GM18507 (cell line): ENCODE measurements at places on chromosomes 6 and 20.

DNA sequence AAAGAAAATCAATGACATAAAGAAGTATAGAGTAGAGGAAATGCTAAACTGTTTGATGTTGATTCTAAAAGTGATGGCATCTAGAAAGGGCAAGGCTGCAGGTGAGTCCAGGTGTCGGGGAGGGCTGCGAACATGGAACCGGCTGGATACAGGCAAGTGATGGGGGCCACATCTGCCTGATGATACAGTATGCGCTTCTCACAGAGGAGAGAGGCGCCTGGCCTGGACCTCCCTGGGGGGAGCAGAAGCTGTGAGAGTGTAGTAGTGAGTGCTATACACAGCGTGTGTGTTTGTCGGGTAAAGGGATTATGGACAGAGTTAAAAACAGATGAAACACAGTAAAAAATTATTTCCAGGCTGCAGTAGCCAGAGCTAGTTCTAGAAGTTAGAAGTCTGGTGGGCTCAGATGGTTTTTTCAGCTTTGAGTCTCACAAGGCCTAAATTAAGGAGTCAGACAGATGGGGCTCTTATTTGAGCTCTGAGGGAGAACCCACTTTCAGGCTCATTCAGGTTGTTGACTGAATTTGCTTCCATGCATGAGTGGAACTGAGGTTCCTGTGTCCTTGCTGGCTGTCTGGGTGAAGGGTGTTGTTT, 195.8 kb upstream of the ARG1 start:
- DNase-seq: no peak

GRCh38 chr6:72946774-72947173, 278.5 kb downstream of the KHDC1L start:
- no peak for DNase-seq

- no peak for DNase-seq
Observed at GRCh38 chr6:16344756-16345155, 106.4 kb downstream of the GMPR start.

DNA sequence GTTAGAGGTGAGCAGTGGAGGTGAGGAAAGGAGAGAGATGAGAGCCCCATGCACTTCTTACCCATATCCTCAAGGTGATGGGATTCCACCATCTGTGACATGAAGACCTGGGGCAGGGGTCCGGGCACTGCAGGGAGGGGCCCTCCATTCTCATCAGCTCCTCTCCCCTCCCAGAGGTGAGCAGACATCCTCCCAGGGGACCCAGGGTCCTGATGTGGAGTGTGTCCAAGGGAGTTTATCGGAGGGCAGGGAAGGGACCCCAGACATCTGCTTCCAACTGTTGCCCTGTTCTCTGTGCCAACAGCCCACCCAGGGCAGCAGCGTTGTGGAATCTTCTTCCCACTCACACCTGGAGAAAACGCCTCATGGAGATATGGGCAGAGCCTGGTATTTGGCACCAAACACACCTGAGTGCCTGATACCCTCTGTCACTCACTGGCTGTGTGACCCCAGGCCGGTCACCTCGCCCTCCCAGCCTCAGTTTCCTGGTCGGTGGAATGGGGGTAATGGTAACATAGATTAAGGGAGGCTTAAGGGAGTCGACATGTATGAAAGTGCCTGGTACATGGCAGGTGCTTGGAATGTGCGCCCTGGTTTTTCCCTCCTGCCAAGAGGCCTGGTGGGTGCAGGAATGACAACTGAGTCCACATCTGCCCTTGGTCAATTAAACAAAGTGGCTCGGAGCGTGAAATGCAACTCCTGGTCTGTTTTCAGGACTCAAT, 227.9 kb downstream of the PREX1 start:
- no peak for DNase-seq

GRCh38 chr6:166306378-166307081, 1.7 kb downstream of the PRR18 start:
- DNase-seq: no peak

DNA sequence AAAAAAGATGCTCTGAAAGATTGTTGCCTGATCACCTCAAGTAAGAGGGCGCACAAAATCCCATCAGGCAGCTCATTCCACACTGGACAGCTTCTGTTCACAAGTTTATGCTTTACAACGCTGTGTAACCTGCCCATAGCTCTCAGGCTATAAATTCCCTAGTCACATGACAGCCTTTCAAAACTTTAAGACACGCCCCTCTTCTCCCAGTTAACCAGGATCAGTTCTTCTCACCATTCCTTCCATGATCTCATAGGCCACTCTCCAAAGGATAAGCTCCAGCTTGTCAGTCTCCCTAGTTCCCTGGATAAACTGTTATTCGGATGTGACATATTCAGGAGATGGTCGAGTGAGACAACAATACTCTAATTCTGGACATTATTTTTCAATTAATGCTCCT, 15.0 kb downstream of the ADNP start:
- no peak for DNase-seq

GRCh38 chr6:6616656-6617055, 28.1 kb downstream of the LY86 start:
- DNase-seq: no peak

GRCh38 chr6:37538107-37538506, 38.4 kb upstream of the CCDC167 start:
- no peak for DNase-seq

GRCh38 chr20:53652090-53652858, 58.6 kb upstream of the ZNF217 start:
- no peak for DNase-seq

GRCh38 chr6:125793280-125793679, 2.5 kb downstream of the NCOA7 start:
- DNase-seq: no peak

DNA sequence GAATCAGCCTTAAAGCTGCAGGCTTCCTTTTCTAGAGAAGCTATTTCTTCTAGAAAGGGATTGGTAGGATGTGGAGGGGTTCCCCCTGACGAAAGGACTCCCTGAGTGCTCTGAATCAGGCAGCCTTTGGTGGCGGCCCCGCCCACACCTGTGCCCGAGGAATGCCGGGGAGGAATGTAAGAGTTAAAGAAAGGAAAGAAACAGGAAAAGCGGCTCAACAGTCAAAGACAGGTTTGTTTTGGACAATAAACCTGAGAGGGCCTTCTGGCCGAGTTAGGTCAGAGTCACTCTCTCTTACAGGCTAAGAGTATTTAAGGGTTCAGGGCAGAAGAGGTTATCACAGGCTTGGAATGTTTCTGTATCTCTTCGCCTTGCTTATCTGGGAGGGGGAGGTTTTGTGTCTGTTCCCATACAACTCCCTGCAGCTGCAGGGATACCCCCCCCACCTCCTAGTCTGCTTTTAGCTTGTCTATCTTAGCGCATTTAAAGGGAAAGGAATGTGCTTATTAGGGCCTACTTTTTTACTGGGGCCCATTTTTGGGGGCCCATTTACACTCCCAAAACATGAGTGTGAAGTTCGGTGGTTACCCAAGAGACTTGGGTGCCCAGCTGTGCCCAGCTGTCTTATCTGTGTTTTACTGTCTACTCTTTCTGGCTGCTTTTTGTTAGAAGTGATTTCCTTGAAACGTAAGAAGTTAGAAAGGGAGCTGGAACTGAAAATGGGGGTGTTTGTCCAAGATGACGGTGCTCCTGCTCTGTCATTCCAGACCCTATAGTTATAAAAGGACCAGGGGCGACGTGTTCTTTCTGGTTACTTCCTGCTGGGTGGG, 32.8 kb downstream of the DYNLT1 start:
- DNase-seq: no peak
